ENCODE measurements at places on chromosomes 2 and 18.

DNA sequence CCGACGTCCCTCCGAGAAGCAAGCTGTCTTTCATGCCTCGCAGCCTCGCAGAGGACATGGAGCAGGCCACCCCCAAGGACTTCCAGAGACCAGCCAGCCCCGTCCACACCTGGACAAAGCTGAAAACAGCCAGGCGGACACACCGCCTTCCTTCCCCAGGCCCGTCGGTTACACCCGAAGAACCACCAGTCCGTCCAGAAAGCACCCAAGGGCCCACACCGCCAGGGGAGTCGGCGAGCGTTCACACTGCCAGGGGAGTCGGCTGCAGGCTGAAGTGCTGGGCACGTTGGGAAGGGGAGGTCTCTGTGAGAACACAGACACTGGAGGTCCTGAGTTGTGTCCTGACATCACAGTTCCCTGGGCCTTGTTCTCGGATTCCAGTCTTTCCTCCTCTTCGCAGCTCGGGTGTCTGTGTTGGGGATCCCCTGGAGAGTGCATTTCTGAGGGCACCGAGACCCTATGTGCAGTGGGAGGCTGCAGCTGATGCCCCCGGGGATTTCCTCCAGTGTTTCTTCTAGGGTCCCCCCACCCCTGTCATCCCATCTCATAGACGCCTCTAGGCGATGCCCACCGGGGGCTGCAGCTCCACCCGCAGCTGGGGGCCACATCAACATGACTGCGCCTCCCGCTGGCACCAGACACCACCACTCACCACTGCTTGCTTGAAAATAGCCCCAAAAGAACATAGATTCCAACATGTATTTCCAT lies 344.4 kb upstream of the SALL3 start:
- no peak for DNase-seq

- DNase-seq: no peak
Observed at GRCh38 chr18:24265502-24266064, 126.7 kb downstream of the CABYR start.

DNA sequence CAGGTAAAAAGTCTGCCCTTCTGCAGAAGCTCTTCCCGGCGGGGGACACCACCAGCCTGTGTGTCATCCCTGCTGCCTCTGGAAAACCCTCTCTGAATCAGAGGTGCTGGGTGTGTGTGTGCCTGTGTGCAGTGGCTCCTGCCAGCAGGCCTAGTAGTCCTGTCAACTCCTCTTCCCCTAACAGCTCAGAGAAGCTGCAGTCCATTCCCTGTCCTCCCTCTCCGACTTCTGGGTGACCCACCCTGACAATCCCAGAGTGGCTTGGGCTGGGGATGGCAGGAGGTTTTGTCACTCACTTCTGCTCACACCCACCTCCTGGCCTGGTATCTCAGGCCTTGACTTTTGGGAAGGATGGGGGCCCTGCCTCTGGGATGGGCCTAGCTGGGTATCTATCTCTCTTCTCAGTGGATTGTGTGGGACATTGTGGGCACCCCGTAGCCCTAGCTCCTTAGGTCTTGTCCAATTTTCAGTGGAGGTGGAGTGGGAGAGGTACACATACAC lies 2.3 kb downstream of the WNT10A start:
- DNase-seq: peak; percentile 60

DNA sequence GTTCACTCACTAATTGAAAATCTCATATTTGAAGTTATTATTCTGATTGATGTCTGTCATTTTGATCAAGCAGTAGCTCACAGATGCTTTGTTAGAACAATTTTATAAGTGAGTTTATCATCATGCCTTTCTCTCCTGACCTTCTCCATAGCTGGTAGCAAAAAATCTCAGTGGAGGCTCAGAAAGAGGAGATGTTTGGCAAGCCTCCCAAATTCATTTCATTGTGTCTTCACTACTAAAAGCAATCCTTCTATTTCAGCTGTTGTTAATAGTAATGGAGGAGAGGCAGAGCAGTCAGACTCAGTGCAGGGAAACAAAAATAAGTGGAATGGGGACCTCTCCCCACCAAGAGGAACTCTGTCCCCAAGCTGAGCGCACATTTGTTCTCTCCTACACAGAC lies 2127.8 kb upstream of the CELF4 start:
- DNase-seq: no peak

Data from activated naive CD4-positive, alpha-beta T cell treated with anti-CD3 and anti-CD28 coated beads for 36 hours (primary cell).